ENCODE measurements at places on chromosomes 5 and 9.

DNA sequence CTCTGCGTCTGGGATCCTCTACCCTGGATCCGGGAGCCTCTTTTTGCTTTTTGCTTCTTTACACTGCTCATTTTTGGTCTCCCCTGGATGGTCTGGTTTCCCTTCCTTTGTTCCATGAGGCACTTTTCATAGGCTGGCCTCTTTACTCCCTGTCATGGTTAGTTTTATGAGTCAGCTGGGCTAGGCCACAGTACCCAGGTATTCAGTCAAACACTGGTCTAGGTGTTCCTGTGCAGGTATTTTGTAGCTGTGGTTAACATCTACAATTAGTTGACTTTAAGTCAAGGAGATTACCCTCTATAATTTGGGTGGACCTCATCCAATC is 17.5 kb downstream of the ANKRD33B start:
- no peak for DNase-seq

- no peak for DNase-seq
Measured at GRCh38 chr5:72633649-72634048, 126.4 kb upstream of the ZNF366 start.

- no peak for DNase-seq
Measured at GRCh38 chr5:67518227-67518626, 321.6 kb upstream of the CD180 start.

DNA sequence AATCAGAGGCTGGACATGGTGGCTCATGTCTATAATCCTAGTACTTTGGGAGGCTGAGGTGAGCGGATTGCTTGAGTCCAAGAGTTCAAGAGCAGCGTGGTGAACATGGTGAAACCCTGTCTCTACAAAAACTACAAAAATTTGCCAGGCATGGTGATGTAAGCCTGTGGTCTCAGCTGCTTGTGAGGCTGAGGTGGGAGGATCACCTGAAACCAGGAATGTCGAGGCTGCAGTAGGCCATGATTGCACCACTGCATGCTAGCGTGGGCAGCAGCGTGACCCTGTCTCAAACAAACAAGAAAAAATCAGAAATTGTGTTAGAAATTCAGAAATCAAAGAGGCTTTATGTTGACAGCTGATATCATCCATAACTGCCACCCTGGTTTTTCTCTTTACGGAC is 21.4 kb downstream of the JMY start:
- no peak for DNase-seq

GRCh38 chr5:54838843-54839242 is 146.6 kb downstream of the ESM1 start:
- DNase-seq: no peak

- DNase-seq: no peak
Measured at GRCh38 chr9:93776873-93777272, 178.3 kb downstream of the BARX1 start.

- DNase-seq: no peak
Measured at GRCh38 chr5:98514215-98514614, 259.2 kb upstream of the RGMB start.

DNA sequence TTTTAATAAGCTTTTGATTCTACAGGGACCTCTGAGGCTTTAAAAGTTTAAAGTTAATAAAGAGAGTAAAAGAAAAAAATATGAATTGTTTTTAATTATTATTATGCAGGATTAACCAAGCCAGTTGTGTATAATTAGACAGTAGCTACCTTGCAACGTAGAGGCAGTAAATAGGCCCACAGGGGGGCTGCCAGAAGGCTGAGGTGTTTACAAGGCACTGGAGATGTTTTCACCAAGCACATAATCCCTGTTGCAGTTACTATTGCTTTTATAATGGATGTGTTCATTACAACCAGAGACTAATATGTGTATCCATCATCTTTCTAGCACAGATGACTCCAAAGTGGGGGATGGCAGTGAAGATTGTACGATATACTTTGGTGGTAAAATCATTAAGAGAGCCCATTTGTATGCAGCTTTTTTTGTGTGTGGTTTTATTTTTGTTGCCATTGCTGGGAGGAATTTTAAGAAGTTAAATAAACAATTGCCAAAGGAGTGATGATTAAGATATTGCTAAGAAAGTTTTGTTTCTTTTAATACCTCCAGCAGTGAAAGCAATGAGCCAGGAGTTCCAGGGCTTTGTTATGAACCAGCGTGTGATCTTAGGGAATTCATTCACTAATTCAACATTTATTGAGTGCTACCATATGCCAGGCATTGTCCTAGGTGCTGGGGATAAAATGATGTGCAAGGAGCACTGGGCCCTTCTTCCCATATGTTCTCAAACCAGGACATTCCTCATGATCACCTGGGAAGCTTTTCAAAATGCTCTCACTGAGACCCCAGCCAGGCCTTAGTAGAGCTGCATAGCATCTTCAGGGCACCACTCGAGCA is 138.7 kb upstream of the EFNA5 start:
- DNase-seq: no peak

DNA sequence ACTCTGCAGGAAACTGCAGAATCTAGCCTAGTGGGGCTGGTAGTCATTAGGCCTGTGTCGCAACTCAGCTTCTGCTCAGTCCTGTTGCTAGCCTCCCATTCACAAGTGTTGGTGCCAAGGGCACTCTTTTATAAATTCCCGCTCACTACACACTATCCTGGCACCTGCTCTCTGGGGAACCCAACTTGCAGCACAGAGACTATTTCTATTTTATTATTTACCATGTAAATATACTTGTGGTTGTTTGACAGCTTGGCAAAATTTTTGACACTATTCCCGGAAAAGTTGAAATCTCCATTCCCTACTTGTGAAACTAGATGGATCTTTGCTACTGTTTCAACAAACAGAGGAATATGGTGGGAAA is 20.4 kb upstream of the SMC2 start:
- peak; percentile 47 for DNase-seq

GRCh38 chr5:119554597-119554996 is 74.8 kb upstream of the FAM170A start:
- no peak for DNase-seq

- no peak for DNase-seq
Measured at GRCh38 chr5:133967698-133968203, 674 bp downstream of the C5orf15 start.

All from right lobe of liver (tissue), 6 donors.